HEK293T (cell line): ENCODE measurements at places on chromosomes 16 and 17.
A peak's percentile ranks its signal among the peaks of the same experiment; 100 is the strongest.

DNA sequence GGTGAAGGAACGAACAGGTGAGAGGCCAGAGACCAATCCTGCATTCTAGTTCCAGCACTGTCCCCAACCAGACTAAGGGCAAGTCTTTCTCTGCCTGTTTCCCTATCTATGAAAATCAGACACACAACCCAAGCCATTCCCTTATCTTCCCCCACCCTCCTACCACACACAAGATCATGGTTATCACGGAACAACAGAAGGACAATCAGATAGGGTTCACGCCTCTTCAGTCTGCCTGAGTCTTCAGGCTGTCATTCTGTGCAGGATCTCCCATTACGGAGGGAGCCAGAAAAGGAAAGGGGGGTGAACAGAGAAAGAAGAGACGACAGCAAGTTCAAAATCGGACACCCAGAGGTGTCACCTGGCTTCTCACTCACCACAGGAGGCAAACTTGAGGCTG lies 11.1 kb downstream of the TLE7 start:
- DNase-seq = no peak

- DNase-seq = no peak
Measured at GRCh38 chr16:2374644-2375043, 34.1 kb upstream of the ABCA3 start.

- DNase-seq = no peak
Measured at GRCh38 chr16:28193530-28194423, 18.0 kb downstream of the XPO6 start.

DNA sequence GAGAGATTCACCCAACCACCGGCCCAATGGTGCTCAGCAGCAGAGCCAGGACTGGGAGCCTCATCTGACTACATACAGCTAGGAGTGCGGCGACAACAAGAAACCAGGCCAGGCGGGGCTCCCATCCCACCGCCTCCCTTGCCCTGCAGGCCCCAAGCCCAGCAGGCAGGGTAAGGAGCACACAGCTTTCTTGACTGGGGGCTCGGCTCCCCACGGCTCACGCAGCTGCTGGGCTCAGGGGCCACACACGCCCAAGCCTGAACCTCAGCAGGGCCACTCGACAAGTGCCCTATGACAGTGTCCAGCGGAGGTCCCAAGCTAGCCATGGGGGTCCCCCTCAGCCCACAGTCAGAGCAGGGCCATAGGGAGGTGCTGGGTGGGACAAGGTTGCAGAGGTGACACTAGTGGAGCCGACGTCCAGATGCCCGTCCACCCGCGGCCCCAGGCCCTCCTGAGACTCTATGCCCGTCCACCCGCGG lies 13.7 kb downstream of the PIEZO1 start:
- DNase-seq = no peak

DNA sequence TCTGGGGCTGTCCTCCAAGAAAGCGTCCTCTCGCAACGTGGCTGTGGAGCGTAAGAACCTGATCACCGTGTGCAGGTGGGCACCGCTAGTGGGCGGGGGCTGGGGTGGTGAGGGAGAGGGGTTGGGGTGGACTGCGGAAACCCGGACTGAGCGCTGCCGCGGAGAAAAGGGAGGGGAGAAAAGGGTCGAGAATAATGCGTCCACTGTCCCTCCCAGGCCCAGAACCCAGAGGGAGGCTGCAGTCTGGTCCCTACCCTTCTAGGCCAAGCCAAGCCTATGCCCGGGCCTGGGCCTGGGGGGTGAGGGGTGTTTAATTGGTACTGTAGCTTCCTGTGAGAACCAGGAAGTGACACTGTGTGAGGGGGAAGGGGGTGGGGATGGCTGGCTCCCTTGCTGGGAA lies 464 bp downstream of the RUNDC3A start:
- DNase-seq = peak; percentile 6

GRCh38 chr17:71824671-71825070 lies 296.1 kb upstream of the SOX9 start:
- DNase-seq = no peak

- DNase-seq = no peak
Measured at GRCh38 chr16:8949536-8950418, 13.9 kb downstream of the USP7 start.

DNA sequence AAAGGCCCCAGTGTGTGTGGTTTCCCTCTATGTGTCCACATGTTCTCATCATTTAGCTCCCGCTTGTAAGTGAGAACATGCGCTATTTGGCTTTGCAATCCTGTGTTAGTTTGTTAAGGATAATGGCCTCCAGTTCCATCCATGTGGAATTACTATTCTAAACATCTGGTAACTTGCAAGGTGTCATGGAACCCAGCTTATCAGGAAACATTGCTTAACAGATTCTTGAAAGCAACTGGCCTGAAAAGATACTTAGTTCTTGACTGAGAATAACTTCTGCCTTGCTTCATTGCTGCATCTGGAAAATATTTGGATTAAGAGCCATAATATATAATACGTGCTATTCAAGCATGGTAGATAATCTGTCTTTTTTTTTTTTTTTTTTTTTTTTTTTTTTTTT lies 27.8 kb downstream of the PAFAH1B1 start:
- DNase-seq = no peak

GRCh38 chr16:89484923-89485679 lies 5.3 kb downstream of the ANKRD11 start:
- no peak for DNase-seq

DNA sequence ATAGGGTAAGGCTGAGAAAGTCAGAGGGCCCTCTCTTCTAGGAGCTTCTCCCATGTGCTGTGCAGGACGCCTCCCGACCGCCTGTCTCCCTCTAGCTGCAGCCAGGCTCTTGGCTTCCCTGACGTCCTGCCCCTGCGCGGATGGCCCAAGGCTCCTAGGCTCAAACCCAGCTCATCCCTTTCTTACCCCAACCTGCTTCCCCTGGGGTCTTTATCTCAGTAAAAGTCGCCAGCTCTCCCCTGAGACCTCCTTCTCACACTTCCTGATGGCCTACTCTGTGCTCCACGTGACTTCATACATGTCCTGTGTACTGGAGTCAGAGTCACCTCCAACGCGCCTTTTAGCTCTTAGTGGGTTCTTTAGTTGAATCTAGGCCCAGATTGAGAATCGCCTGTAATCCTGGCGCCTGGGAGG lies 1.1 kb upstream of the ZNF747 start:
- DNase-seq = peak; percentile 75

- no peak for DNase-seq
Measured at GRCh38 chr16:50072730-50073129, 7.0 kb downstream of the HEATR3 start.
